ENCODE measurements at places on chromosomes 13 and 19.
A peak's percentile ranks its signal among the peaks of the same experiment; 100 is the strongest.

DNA sequence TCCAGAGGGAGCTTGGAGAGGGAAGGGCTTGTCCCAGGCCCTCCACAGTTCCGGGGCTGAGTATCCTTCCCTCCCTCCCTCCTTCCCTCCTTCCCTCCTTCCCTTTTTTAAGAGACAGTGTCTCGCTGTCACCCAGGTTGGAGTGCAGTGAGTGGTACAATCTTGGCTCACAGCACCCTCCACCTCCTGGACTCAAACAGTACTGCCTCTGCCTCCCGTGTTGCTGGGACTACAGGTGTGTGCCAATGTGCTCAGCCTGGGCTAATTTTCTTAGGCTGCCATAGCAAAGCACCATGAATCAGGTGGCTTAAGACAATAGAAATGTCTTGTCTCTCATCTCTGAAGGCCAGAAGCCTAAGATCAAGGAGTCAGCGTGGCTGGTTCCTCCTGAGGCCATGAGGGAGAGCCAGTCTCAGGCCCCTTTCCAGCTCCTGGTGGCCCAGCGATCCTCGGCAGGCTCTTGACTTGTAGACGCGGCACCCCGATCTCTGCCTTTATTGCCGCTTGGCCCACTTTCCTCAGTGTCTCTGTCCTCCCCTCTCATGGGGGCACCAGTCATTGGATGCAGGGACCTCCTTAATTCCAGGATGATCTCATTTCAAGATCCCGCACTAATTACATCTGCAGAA, 47.5 kb downstream of the CRTC1 start:
- no peak for DNase-seq

- no peak for DNase-seq
Measured at GRCh38 chr13:95793781-95794180, 116.8 kb downstream of the DNAJC3 start.

- peak; percentile 85 for DNase-seq
Measured at GRCh38 chr13:97627566-97627965, 193.6 kb downstream of the RAP2A start.

DNA sequence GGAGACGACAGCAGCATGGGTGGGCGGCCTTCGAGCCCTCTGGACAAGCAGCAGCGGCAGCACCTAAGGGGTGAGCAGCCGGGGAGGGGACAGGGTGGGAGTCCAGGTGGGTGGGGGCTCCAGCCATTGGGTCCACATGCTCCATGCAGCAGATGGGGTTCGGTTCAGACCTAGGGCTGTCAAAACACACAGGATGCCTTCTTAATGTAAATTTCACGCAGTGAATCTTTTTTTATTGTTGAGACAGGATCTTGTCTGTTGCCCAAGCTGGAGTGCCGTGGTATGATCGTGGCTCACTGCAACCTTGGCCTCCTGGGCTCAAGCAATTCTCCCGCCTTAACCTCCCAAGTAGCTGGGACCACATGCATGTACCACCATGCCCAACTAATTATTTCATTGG, 15.9 kb downstream of the PGLS start:
- no peak for DNase-seq

DNA sequence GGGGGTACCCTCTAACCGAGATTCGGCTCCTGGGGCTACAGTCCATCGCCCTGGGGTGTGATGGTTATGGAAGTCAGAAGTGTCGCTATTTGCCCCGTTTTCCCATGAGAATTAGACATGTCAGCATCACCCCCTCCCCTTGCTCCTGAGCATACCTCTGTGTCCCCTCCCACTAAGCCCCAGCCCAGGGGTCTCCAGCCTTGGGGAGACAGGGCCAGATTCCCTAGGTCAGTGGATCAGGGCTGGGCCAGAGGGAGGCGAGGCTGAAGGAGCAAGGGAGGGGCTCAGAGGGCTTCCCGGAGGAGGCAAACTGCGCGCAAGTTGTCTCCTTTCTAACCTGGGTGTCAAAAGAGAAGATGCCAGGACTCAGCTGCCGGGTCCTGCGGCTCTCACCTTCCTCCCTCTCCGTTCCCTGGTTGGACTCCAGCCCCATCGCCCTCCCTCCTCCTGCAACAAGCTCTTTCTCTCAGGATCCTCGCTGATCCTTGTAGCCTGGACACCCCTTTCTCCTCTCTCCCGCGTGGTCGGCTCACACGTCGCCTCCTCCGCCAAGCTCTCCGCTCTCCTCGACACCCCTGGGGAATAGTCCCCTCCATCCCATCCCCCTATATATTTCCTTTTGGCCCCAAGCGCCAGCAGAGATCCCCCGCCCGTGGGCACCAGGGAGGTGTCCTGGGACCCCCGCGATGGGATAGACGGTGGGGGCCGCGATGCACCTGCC, 459 bp upstream of the TMEM59L start:
- DNase-seq, result no peak

- DNase-seq, result no peak
Measured at GRCh38 chr19:50659318-50660087, 10.3 kb downstream of the C19orf81 start.

- no peak for DNase-seq
Measured at GRCh38 chr19:1261538-1261797, 7.7 kb upstream of the CIRBP start.

DNA sequence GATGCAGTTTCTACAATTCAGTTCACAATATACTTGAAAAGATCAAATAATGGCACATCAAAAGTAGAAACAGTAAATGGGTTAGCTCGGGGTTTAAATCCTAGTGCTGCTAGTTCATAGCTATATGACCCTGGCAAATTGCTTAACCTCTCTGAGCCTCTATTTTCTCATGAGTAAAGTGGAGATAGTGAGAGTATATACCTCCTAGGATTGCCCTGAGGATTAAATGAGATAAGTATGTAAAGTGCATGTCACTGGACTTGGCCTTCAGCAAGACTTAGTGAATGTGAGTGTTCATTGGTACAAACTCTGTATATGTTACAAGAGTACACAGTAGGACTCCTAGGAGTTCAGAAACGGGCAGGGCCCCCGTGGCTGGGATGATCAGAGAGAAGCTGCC, 248.3 kb downstream of the DLEU7 start:
- DNase-seq, result no peak

DNA sequence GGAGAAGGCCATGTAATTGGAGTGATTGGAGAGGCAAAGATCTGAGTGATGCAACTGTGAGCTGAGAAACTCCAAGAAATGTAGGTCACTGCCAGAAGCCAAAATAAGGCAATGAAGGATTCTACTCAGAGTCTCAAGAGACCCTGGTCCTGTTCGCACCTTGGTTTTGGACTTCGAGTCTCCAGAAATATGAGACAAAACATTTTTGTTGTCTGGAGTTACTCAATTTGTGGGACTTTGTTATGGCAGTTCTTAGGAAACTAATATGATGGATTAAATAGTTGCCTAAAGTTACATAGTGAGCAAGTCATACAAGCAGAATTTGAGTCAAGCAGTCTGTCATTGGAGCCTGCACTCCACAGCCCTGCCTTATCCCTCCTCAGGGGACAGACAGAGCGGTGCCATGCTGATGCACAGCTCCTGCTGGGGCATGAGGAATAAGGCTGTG, 104.2 kb downstream of the ITGBL1 start:
- DNase-seq, result no peak

- peak; percentile 6 for DNase-seq
Measured at GRCh38 chr13:62250501-62251201, 835.0 kb upstream of the PCDH20 start.

DNA sequence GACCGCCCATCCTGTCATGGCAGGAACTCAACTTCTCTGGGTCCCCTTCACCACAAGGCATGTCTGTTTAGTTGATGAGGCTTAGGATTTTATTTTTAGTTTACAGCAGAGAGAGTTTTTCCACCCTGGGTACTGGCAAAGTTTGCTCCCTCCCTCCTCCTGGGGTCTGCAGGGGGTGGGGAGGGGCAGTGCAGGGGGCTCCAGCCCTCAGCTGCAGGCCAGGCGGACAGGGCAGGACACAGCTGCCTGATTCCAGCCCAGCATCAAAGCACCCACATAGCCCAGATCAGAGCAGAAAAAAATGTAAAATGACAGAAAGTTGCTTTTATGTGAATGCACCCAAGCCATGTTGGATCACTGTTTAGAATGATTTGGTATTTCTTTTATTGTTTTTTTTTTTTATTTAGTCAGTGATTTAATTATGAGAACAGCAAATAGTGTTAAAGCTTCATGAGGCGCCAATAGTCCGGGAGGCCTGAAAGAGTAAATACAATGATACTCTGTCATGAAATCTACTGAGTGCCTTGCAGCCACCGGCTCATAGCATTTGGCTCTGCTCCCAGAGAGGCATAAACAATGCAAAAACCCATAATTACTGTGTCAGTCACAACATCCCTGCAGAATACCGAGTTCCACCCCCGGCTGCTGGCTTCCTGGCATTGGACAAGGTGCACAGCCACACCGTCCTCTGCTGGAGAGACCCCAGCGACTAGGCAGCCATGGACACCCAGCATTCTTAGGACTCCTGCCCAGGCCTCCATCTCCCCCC, 923.5 kb downstream of the UQCRFS1 start:
- DNase-seq, result peak; percentile 14

- DNase-seq, result no peak
Measured at GRCh38 chr19:29381353-29382203, 144.2 kb upstream of the VSTM2B start.

- no peak for DNase-seq
Measured at GRCh38 chr13:58566176-58566575, 934.6 kb downstream of the PCDH17 start.

GRCh38 chr13:26563713-26564112, 6.2 kb downstream of the WASF3 start:
- no peak for DNase-seq

DNA sequence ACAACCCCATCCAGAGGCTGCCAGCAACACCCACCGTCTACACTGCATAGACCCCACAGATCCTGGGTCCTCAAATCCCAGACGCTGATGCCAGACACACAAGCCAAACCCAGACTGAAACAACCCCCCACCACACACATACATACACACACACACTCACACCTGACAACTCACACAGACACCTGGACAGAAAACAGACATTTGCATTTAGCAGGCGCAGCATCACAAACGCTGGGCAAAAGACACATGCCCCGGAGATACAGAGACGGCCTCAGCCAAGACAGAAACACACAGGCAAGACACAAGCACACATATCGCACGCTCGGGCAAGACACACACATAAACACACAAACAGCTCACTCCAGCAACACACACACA, 1.3 kb downstream of the BBC3 start:
- DNase-seq, result peak; percentile 31

- peak; percentile 89 for DNase-seq
Measured at GRCh38 chr13:111177081-111177711, 62.1 kb downstream of the ARHGEF7 start.

GRCh38 chr13:79401259-79402070, 4.6 kb downstream of the RBM26 start:
- no peak for DNase-seq
